ENCODE measurements at places on chromosomes 3 and 15.
A peak's percentile ranks its signal among the peaks of the same experiment; 100 is the strongest.

DNA sequence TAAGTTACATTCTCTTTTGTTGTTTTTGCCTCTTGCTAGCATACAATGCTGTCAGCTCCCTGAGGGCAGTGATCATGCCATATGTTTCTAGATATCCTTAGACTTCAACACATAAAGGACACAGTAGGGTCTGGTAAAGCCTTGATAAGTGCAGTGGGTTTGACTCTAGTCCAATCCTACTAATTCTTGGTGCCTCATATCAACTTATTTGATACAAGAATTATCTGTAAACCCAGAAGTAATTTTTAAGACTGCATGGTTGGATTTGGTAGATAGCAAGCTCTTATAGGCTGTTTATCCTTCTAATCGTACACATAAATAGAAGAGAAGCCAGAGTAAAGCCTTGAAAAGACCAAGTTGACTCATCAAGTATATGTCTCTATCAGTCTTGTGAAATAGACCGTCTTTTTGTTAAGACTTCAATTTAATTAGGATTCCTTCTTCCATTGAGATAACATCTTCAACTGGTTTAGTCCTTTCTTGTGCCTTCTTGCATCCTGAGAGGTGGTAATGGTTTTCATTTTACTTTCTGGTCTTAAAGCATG is 265.6 kb upstream of the CDIN1 start:
- no peak for DNase-seq

DNA sequence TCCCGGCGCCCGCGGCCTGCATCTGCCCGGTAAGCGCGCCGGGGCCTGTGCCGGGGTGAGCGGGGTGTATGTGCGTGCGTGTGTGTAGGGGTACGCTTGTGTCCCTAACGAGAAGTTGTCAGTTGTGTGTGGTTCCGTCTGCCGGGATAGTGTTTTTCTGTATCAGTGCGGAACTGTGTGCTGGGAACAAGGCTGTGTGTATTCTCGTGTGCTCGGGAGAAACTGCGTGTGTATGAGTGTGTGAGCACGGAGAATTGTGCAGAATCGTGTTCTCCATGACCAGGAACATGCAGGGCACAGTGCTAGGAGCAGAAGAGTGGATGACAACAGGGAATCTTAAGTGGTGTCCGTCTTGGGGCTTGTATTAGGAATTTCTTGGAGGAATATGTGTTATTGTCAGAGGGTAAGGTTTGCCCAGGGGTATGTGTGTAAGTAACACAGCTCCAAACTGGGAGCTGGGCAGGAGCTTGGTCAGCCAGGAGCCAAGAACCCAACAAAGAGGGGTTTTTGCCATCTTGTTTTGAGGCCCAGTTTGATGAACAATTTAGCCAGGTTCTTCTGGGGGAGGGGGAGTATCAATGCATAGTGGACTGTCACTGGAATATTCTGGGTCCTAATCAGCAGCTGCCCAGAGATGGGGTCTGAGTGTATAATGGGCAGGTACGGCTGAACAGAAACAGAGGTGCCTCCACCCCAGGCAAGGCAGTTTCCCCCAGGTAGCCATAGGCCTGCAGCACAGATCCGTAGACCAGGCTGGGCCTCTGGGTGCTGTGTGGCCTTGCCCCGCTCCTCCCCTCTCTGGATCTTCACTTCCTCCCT is 2.1 kb downstream of the ISL2 start:
- no peak for DNase-seq

DNA sequence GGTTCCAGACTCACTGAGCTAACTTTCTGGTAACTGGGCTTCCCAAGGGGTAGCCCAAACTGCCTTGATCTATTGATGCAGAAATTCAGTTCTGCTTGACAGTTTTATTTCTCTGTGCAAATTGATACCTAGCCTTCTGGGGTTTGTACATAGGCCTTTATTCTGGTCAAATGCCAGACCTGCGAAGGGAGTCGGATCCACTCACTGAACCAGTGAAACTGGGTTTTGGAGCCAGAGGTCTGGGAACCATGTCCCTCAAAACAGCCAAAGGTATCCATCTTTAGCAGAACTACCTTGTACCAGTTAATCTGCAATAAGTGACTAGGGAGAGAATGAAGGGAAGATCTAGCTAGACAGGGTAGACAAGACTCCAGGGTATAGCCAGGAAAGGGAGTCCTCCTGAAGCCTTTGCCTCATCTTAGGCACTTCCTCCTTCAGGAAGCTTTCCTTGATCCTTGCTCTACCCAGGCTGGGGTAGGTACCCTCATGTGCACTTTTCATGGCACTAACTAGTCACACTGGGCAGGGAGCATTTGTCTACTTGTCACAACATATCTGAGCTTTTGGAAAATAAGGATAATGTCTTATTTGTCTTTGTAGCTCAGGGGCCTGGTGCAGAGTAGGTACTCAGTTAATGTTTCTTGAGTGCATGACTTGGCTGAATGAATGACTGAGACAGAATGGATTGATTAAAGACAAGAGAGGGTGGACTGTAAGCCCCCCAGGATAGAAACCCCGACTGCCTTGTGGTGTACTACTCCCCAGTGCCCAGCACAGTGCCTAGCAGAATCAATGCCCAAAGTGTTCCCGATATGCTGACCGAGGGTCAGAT is 1.4 kb upstream of the SNX33 start:
- DNase-seq, result no peak

GRCh38 chr3:123424321-123424998 is 24.4 kb downstream of the ADCY5 start:
- no peak for DNase-seq

- DNase-seq, result no peak
These were observed 611.3 kb downstream of the SI start for GRCh38 chr3:164467007-164467406.

- DNase-seq, result no peak
These were observed 31.7 kb downstream of the GPR149 start for GRCh38 chr3:154398084-154398967.

DNA sequence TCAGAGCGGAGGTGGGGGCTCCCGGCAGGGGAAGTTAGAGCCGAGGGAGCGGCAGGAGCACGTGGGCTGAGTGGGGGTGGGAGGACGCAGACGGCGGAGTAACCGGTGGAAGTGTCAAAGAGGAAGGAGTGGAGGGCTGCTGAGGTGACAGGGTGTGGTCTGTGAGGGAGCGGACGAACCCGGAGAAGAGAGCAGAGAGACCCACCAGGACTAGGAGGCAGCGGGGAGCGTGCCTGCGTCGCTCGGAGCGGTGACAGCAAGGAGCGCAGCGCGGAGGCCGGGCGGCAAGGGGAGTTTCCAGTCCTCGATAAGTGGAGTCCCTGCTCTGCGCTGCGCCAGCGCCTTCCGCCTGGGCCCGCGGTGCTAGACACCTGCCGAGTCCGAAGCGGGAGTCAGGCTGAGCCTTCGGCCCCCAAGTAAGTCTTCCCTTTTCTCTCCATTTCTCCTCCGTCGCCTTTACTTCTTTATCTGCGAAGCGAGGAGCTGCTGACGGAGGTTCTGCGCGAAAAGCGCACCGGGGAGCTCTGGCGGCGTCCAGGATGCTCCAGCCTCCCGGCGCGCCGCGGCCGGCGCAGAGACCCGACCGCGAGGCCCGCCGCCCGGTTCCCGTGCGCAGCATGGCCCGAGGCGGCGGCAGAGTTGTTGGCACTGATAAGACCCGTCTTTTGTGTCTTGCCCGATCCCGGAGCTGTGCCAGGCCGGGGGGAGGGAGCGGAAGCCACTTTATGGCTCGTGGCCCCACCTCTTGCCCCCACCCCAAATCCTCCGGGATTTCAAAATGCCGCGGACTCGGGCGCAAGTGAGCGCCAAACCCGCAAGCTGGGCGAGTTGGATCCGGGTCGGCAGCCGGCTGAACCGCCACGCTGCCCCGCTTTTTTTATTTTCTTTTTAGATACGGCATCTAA is 533.0 kb upstream of the SEMA6D start:
- DNase-seq, result no peak

DNA sequence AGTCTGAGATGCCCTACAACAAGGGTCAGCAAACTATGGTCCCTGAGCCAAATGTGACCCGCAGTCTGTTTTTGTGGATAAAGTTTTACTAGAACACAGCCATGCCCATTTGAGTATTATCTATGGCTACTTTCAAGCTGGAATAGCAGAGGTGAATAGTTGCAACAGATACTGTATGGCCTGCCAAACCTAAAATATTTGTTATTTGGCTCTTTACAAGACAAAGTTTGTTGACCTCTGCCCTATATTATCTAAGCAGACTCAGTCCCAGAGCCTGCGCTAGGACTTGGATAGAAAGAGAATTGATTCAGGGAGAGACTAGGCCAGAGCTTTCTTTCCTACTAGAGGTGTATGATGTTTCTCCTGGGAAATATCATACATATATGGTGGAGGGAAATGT is 81.7 kb upstream of the NMNAT3 start:
- DNase-seq, result no peak

GRCh38 chr3:196942915-196943277 is 568 bp upstream of the NCBP2 start:
- peak; percentile 17 for DNase-seq

GRCh38 chr3:44324584-44324983 is 14.0 kb upstream of the TCAIM start:
- DNase-seq, result no peak

GRCh38 chr3:14318646-14319045 is 83.8 kb upstream of the SLC6A6 start:
- DNase-seq, result no peak

DNA sequence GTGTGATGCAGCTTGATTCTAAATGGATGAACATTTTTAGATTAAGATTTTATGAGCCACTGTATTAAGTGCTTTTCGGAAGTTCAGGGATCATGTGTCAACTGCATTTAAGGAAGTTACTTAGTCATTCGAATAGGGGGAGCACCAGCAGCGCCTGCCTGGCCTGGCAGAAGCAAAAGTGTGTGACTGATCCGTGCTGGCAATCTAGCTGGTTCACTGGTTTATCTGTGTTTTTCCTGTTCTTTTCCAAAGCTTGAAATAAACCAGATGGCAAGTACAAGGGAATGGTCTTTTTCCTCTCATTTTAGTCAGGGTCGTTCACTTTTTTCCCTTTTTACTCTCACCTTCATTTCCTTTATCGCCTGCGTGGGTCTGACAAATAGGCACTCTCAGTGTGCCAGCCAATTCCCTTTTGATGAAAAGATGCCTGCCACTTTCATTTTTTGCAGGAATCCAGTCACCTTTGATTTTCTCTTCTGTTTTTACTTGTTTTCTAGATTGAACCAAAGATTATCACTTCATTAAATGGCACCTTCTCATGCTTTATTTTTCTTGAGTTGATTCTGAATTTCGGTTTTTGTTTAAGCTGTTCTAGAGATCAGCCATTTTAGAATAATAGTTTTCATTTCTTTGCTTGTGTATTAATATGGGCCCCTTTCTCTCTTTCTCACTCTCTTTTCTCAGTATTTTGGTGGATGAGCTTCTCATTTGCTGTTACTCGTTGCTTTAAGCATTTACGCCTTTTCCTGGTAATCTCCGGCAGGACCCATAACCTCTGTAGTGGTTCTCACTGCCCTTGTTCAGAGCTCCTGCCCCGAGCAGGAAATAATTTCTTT is 2.8 kb downstream of the ABHD2 start:
- DNase-seq, result peak; percentile 74

- DNase-seq, result peak; percentile 43
These were observed 47.9 kb downstream of the CORO2B start for GRCh38 chr15:68626739-68627138.

DNA sequence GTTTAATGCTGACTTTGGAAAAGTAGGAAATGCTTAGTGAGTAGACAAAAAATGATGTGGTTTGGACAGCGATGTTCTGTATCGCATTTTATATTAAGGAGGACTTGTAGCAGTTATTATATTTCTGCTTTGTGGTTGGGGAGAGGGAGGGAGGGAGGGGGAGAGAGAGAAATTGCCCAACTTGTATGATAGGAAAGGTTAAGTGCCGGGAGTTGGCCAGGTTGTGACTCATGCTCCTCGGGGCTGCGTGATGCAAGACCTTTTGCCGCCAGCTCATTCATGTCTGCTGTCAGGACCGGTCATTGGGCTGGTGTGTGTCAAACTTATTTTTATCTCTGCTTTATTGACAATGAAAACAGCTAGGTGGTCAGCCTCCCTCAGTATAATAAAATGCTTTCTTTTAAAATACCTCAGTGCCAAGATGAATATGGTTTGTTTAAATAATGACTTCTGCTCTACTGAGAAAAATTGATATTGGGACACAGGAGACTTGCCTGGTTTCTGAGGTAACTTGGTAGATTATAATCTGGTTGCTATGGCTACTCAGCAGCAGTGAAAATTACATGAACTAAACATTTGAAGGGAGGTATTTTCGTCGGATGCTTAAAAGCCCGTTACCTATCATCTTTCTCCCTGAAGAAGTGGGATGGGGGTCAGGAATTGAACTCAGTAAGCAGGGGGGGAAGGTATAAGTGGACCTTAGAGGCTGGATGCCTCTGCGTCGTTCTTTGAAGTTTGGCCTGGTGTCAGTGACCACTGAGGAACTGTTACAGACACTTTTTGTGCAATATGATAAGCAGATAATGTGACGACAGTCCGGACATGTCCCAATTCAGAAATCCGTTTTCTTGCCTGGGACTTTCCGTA is 90.7 kb downstream of the FNDC3B start:
- DNase-seq, result peak; percentile 98

GRCh38 chr3:13108861-13109260 is 35.6 kb upstream of the IQSEC1 start:
- no peak for DNase-seq

- peak; percentile 79 for DNase-seq
These were observed 4.6 kb upstream of the DENND4A start for GRCh38 chr15:65796610-65797078.

GRCh38 chr15:89104172-89104564 is 15.9 kb downstream of the ABHD2 start:
- DNase-seq, result no peak

GRCh38 chr15:42185801-42186200 is 22.3 kb downstream of the VPS39 start:
- no peak for DNase-seq

DNA sequence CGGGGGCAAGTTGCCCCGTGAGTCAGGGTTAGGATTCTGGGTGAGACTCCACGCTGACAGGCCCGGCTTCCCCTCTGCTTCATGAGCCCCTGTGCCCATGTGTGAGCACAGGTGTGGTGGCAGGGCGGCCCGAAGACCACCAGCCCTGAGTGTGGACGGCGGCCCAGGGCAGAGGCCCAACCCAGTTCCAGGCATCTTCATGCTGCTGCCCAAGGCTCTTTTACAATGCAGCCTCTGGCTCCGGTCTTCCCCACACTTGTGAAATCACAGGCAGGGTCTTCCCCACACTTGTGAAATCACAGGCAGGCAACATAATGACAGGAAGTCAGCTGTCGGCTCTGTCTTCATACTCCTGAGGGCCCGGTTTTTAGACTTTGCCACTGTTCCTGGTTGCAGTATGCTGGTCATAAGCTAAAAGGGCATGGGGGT is 78.8 kb downstream of the AAGAB start:
- DNase-seq, result peak; percentile 93

- DNase-seq, result no peak
These were observed 23.9 kb downstream of the LIPH start for GRCh38 chr3:185528532-185528931.

DNA sequence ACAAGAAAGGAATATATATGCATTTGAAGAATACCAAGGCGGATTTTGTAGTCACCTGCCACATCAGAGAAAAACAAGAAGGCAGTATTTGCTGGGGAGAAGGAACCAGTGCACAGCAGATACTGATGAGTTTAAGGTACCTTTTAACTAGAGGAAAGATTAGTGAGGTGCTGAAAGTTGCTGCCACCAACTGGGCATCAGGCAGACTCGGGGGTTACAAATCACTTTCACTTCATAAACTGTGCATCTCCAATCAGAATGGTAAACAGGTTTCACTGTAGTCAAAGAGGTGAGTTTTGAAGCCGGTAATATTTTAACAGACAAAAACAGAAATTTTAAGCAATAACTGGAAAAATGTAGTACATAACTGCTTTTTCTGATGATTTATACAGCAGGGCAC is 4.1 kb downstream of the FBN1 start:
- peak; percentile 40 for DNase-seq
